ENCODE measurements at places on chromosomes 3 and 15.

- no peak for DNase-seq
Measured at GRCh38 chr3:66795365-66795764, 202.7 kb upstream of the KBTBD8 start.

DNA sequence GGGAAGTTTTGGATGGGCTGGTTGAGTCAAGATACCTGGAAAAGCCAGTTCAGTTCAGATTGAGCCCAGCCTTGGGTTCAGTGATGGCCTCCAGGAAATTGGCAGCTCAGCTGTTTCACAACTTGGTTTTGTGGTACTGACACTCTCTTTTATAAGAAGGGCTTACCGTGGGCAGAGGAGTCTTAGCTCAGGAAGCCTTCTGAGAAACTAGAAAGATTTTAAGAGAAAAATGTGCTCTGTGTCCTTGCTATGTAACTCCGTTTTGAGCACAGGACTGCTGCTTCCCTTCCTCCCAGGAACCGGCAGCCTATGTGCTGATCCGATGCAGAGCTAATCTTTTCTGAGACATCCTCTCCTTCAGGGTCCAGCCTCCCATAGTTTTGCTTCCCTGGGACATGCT lies 46.6 kb upstream of the RASGRP1 start:
- peak; percentile 48 for DNase-seq

DNA sequence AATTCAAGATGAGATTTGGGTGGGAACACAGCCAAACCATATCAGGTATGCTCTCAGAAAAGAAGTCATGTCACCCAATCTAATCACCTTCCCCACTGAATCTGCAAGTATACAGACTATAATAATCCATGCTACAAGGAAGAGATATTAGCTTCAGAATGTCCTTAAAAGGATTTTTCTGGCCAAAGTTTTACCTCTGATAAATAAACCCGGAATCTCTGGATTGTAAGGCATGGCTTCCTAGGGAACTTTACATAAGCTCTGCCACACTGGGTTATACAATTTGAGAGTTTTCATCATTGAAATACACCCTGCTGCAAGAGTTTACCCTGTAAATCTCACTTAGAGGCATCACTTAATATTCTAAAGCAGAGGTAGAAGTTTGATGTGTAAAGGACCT lies 330.5 kb upstream of the KCNMB2 start:
- no peak for DNase-seq

DNA sequence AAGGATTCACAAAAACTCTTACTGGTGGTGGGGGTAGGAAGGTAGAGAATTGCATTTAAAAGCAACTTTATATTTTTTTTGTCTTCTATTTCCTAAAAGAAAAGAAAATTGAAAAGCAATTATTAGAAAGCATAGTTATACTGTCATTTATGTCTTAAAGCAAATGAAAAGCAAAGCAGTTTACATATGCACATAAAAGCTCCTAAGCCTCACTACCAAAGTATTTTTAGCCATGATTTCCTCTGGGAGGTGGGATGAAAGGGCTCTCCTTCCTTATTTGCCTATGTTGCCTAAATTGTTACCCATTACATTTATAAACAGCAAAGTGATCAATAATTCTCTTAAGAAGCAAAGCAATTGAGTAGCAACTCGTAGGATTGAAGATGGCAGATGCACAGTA lies 7.0 kb downstream of the ZNF445 start:
- no peak for DNase-seq

DNA sequence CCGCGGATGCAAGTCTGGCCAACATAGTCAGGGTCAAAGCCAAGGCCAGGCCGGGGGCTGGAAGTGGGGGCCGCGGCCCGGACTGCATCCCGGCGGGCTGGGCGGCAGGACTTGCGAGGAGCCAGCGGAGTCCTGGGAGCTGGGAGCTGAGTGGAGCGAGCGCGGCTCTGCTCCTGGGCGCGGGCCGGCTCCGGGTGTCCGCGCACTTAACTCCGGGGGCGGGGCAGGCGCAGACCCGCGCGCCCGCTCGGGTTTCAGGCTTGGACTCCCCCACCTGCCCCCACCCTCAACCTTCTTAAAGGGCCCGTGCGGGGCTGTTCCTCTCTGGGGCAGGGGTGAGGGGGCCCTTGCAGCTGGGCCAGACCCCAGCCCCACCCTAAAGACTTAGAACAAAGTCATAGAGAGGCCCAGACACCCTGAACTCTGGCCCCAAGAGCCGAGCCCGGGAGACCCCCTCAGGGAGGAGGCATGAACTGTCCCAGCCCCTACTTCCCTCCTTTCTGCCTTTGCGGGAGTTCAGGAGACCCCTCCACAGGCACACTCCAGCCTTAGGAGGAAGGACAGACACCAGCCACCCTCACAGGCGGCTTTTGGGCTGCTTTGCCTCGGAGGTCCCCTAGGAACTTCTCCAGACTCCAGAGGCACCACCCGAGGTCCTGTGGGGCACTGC lies at the start of gene CSPG4:
Gene CSPG4, minus strand, starts transcription at position 181 of the 670 bp plus-strand sequence. Its CDS starts 93 bp downstream, at position 88.
- no peak for DNase-seq

DNA sequence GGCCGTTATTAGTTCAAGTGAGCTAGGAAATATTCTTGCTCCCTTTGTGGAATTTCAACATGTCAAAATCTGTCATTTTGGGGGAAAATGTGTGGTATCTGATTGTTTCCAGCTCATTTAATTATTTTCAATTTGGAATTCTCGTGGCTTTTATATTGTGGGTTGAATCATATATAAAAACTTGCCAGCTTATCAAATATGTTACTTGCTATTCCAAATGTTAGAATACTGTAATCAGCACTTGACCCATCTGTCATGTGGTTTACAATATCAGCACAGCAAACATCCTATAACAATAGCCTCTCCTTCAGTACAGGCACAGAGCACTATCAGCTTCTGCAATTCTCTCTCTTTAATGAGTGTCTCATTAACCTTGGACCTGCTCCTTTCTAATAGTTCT lies 130.2 kb upstream of the FEZF2 start:
- no peak for DNase-seq

GRCh38 chr15:73994912-73995622 lies 551 bp downstream of the PML start:
- DNase-seq = peak; percentile 22
